ENCODE measurements at places on chromosomes 6 and 20. TPM values are rescaled to one million over a fixed set of nuclear protein-coding genes. Genes with fewer than 3 reads are reported as not detected.

OOEP gene
- total RNA-seq: not detected

GRCh38 chr6:43625393-43625992 is 3.6 kb downstream of the GTPBP2 start:
- no peak overlapping the region for H3K4me3 ChIP-seq
- H3K27me3 ChIP-seq: no peaks in the 10 kb centered on the region
- no peak for DNase-seq

SPO11 gene
- not detected for total RNA-seq

- H3K4me1 ChIP-seq: peaks cover 18% of the 10 kb centered on the region
- H3K4me3 ChIP-seq: no peak overlapping the region
- peaks cover 49% of the 10 kb centered on the region for H3K36me3 ChIP-seq
- H3K27ac ChIP-seq: no peak overlapping the region
- no peaks in the 10 kb centered on the region for H3K27me3 ChIP-seq
Measured at GRCh38 chr6:89597988-89598387, 40.6 kb downstream of the LYRM2 start.

DNA sequence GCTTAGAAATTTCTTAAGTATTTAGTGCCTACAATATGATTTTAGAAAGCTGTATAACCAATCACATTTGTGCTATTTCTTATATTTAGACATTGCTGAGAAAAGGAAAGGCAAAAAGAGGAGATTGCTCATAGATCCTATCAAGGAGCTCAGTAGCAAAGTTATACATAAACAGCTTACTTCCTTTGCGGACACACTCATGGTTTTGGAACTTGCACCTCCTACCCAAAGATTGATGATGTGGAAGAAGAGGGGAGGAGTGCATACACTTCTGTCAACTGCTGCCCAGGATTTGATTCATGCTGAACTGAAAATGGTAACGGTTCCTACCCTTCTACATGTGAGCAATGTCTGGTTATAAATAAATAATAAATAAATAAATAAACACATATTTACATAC is 16.7 kb downstream of the RAD21L1 start:
- DNase-seq: no peak
- no peaks in the 10 kb centered on the region for H3K36me3 ChIP-seq
- H3K27me3 ChIP-seq: no peaks in the 10 kb centered on the region
- H3K27ac ChIP-seq: no peak overlapping the region

- H3K4me1 ChIP-seq: no peaks in the 10 kb centered on the region
- no peaks in the 10 kb centered on the region for H3K36me3 ChIP-seq
- H3K4me3 ChIP-seq: no peak overlapping the region
- no peak overlapping the region for H3K27ac ChIP-seq
- H3K27me3 ChIP-seq: no peaks in the 10 kb centered on the region
Measured at GRCh38 chr20:63591786-63592355, 17.8 kb upstream of the HELZ2 start.

DNA sequence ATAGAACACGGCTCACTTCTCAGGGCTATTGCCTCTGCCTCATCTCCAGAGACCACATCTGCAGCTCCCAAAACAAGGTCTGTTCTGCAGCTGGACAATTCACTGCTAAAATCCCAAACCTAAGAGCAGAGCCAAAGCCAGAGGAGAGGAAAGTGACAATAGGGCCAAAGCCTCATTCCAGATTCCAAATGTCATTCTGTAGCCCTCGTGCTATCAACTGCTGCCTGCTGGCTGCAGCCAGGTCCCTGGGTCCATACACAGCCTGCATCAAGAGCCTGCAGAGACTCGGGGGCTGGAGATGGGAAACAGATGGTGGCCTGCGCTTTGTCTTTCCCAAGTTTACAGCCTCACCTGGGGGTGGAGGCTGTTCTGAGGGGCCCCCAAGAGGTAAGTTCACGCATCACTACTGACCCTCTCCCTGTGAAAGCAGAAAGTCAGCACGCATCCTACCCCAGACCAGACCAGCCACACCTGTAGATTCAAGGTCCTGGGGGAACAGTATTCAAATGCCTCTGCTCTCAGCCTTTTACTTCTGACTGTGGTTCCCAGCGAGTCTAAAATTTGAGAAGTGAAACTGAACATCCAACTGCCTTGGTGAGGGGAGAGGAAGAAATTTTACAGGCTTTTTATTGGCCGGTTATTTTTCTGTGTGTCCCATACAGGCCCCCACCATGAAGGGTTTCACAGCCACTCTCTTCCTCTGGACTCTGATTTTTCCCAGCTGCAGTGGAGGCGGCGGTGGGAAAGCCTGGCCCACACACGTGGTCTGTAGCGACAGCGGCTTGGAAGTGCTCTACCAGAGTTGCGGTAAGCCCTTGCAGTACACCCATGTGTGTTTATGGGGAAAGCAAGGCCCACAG is at the start of gene LY86:
Gene LY86 (plus strand): TSS at position 657 of the 860 bp plus-strand sequence. CDS start 15 bp downstream, at position 672.
- no peak within 1 kb of the TSS for H3K27ac ChIP-seq
- H3K27me3 ChIP-seq: no peaks in the 10 kb centered on the region
- no peaks in the 10 kb centered on the region for H3K36me3 ChIP-seq
- H3K4me1 ChIP-seq: no peaks in the 10 kb centered on the region
- no peak within 1 kb of the TSS for H3K4me3 ChIP-seq

GRCh38 chr20:63552481-63553249 is 1.3 kb upstream of the FNDC11 start:
- H3K27me3 ChIP-seq: no peaks in the 10 kb centered on the region
- H3K4me1 ChIP-seq: no peaks in the 10 kb centered on the region
- H3K36me3 ChIP-seq: no peaks in the 10 kb centered on the region
- H3K27ac ChIP-seq: no peak overlapping the region

- no peak overlapping the region for H3K27ac ChIP-seq
- no peak overlapping the region for H3K4me3 ChIP-seq
- H3K36me3 ChIP-seq: no peaks in the 10 kb centered on the region
- H3K4me1 ChIP-seq: no peaks in the 10 kb centered on the region
- no peak for DNase-seq
Measured at GRCh38 chr6:79656134-79656533, 25.0 kb downstream of the SH3BGRL2 start.

KCNS1 gene
- total RNA-seq: 0.34 TPM

DNA sequence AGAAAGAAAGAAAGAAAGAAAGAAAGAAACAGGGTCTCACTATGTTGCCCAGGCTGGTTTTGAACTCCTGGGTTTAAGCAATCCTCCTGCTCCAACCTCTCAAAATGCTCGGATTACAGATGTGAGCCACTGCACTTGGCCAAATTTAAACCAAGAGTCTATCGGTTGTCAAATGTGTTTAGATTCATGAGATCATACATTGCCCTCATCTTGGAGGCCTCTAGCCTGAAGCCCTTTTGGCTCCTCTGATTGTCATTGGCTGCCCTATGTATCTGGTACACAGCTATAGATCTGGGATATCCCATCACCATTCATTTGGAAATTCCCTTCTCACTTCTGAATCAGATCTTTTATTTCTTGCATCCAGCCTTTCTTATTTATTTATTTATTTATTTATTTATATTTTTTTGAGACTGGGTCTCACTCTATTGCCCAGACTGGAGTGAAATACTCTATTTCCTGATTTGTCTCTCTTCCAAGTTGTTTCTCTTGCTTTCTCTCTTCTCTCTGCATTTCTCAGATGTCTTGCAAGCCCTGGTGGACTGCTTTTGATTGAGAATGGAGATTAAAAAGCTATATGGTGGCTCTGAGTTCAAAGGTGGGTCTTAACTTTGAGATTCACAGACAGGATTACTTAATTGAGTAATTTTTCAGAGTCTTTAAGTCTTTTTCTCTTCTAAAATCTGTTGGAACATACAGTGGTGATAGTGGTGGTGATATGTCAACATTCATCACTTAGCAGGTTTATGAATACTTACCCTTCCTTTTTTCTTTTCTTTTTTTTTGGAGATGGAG is 121.9 kb downstream of the GJA1 start:
- no peaks in the 10 kb centered on the region for H3K36me3 ChIP-seq
- no peaks in the 10 kb centered on the region for H3K27me3 ChIP-seq
- no peaks in the 10 kb centered on the region for H3K4me1 ChIP-seq
- H3K27ac ChIP-seq: no peak overlapping the region
- H3K4me3 ChIP-seq: no peak overlapping the region

DNA sequence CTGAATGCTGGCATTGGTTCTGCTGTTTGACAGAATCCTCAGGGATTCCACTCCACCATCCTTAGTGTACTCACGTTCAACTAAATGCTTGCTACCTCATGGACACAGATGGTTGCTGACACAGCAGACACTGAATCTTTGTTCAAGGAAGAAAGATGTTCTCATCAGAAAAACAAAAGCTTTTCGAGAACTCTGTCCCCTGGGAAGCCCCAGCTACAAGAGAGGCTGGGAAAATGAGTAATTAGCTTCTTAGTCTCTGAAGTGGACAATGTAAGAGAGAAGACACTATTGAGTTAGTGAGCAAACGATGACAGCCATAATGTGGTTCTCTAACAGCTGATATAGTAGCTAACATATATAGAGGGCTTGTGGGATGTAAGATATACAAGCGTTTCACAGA is 30.9 kb upstream of the ENPP5 start:
- no peak for DNase-seq
- H3K27me3 ChIP-seq: peaks cover 13% of the 10 kb centered on the region
- no peaks in the 10 kb centered on the region for H3K4me1 ChIP-seq
- no peaks in the 10 kb centered on the region for H3K36me3 ChIP-seq
- H3K27ac ChIP-seq: no peak overlapping the region

GRCh38 chr20:8431538-8432434 is 299.7 kb downstream of the PLCB1 start:
- H3K36me3 ChIP-seq: no peaks in the 10 kb centered on the region
- no peaks in the 10 kb centered on the region for H3K27me3 ChIP-seq
- H3K4me3 ChIP-seq: no peak overlapping the region

DNA sequence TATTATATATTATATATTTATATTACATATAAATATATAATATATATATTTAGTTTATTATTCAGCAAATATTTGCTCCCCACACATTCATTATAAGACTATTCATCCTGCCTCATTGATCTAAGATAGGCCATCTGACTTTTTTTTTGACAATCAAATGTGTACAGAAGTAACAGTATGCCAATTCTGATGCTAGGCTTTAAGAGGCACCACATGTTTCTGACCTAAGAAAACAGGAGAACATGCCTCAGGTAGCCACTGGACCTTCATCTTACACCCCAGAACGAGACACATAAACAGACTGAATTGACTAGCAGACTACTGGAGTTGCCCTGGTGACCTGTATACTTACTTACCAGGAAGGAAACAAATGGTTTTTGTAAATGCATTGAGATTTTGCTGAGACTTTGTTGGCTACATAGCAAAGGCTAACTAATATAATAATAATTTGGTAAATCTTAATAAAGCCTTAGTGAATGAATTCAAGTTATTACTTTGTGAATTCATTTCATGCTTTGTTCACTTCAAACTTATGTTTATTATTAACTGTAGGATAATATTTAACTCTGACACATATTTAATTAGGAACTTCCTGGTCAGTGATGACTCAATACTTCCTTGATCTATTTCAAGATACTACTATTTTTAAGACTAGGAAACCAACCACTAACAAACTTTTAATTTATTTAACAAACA is 13.4 kb upstream of the MYO6 start:
- DNase-seq: no peak
- H3K4me3 ChIP-seq: no peak overlapping the region
- H3K36me3 ChIP-seq: no peaks in the 10 kb centered on the region
- no peaks in the 10 kb centered on the region for H3K27me3 ChIP-seq
- no peaks in the 10 kb centered on the region for H3K4me1 ChIP-seq

DEFB132 gene
- total RNA-seq: not detected

PHACTR1 gene
- total RNA-seq: 9.9 TPM

PI16 gene
- total RNA-seq: not detected

DNA sequence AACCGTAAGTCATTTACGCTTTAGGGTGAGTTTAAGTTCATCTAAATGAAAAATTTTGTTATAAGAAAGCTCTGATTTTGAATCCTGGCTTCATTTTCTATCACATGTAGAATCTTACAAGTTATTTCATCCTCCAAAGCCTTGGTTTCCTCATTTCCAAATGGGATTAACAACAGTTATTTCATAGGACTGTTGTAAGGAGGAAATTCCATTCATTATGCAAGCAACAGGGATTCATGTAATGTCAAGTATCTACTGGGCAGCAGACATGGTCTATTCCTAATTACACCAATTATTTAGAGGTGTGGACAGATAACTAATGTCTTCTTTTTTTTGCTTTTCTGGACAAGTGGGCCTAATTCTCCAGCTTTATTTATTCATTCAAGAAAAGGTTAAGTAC is 154.0 kb downstream of the PDSS2 start:
- no peak overlapping the region for H3K27ac ChIP-seq
- H3K36me3 ChIP-seq: no peaks in the 10 kb centered on the region
- no peaks in the 10 kb centered on the region for H3K27me3 ChIP-seq
- H3K4me1 ChIP-seq: no peaks in the 10 kb centered on the region
- no peak for DNase-seq

GRCh38 chr20:24753130-24753529 is 195.9 kb upstream of the CST7 start:
- no peaks in the 10 kb centered on the region for H3K36me3 ChIP-seq
- peak; percentile 18 for DNase-seq
- H3K4me1 ChIP-seq: no peaks in the 10 kb centered on the region
- H3K27ac ChIP-seq: no peak overlapping the region
- H3K4me3 ChIP-seq: no peak overlapping the region

GRCh38 chr6:40671001-40671693 is 84.0 kb upstream of the LRFN2 start:
- no peaks in the 10 kb centered on the region for H3K4me1 ChIP-seq
- no peak for DNase-seq
- no peak overlapping the region for H3K27ac ChIP-seq
- H3K36me3 ChIP-seq: no peaks in the 10 kb centered on the region
- H3K4me3 ChIP-seq: no peak overlapping the region

DNA sequence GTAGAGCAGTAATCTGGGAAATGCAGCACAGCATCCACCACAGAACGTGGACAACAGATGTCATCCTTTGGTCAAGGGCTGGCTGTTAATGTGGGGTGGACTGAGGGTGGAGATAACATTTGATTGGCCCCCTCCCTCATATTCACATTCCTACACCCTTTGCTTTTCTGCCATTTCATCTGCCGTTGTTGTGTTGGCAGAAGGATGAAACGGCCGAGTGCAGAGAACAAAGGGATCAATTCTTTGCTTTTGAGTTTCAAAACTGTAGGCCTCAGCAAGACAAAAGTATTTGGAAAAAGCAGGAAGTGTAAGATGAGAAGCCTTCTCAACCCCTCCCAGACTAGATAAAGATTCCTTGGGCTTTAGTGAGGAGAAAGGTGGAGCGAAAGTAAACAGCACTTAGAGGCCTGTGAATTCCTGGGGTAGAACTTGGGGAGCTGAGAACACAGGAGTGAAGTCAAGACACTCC is 74.2 kb upstream of the PHIP start:
- no peaks in the 10 kb centered on the region for H3K27me3 ChIP-seq
- no peaks in the 10 kb centered on the region for H3K36me3 ChIP-seq
- peak; percentile 87 for DNase-seq
- H3K4me3 ChIP-seq: peak overlapping the region; percentile 61
- H3K4me1 ChIP-seq: peaks cover 9% of the 10 kb centered on the region

GGTLC1 gene
- total RNA-seq: not detected

GRCh38 chr20:32506721-32507120 is 78.4 kb downstream of the NOL4L start:
- DNase-seq: peak; percentile 95
- H3K36me3 ChIP-seq: no peaks in the 10 kb centered on the region
- H3K27ac ChIP-seq: no peak overlapping the region
- no peaks in the 10 kb centered on the region for H3K27me3 ChIP-seq
- no peak overlapping the region for H3K4me3 ChIP-seq
- H3K4me1 ChIP-seq: peaks cover 6% of the 10 kb centered on the region

GRCh38 chr6:142443532-142443931 is 141.7 kb downstream of the ADGRG6 start:
- peaks cover 11% of the 10 kb centered on the region for H3K4me1 ChIP-seq
- H3K27ac ChIP-seq: no peak overlapping the region
- DNase-seq: no peak
- no peaks in the 10 kb centered on the region for H3K36me3 ChIP-seq

SPDEF gene
- 2.1 TPM for total RNA-seq

- H3K4me3 ChIP-seq: no peak overlapping the region
- H3K36me3 ChIP-seq: peaks cover 80% of the 10 kb centered on the region
- H3K27ac ChIP-seq: peak overlapping the region; percentile 7
- no peak for DNase-seq
- H3K27me3 ChIP-seq: no peaks in the 10 kb centered on the region
Measured at GRCh38 chr20:47274401-47275108, 81.9 kb downstream of the ZMYND8 start.
